ENCODE measurements at places on chromosomes 3 and 15.

GRCh38 chr3:128077202-128077624 lies 25.0 kb downstream of the SEC61A1 start:
- DNase-seq: no peak

GRCh38 chr15:28125673-28126651 lies 26.8 kb upstream of the OCA2 start:
- DNase-seq: no peak

GRCh38 chr3:58434511-58434910 lies 879 bp upstream of the PDHB start:
- no peak for DNase-seq

GRCh38 chr15:88484682-88485331 lies 17.3 kb downstream of the MRPS11 start:
- no peak for DNase-seq

GRCh38 chr15:24823473-24823872 lies 131.3 kb upstream of the SNRPN start:
- DNase-seq: no peak

GRCh38 chr3:46843508-46843907 lies 19.7 kb downstream of the MYL3 start:
- DNase-seq: no peak

DNA sequence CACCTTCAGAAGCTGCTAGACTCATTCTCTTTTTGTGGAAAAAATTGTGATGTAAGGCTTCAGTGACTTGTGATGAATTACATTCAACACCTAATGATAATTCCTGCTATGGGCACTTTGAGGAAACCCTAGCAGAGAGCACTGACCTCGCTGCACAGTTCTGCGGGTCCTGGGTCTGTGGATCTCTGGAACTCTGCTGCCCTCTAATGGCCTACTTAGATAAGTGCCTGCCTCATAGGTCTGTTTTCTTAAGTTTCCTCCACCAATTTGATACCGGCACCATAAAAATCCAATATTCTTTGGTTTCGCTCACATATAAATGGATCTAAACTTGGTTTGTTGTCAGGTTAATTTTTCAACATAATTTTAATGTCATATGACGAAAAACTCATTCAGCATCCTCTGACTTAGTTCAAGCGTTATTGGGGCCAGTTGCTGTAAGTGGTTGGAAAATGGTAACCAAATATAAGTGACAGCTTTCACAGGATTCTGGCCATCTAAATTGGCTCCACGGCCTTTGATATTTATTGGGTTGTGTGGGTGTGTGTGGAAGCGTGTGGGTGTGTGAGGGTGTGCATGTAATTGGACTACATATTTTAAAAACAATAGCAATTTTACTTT lies 10.4 kb downstream of the SLITRK3 start:
- no peak for DNase-seq

Data from cortex of kidney (tissue), 1 donor.